ENCODE measurements at places on chromosomes 4 and X.

DNA sequence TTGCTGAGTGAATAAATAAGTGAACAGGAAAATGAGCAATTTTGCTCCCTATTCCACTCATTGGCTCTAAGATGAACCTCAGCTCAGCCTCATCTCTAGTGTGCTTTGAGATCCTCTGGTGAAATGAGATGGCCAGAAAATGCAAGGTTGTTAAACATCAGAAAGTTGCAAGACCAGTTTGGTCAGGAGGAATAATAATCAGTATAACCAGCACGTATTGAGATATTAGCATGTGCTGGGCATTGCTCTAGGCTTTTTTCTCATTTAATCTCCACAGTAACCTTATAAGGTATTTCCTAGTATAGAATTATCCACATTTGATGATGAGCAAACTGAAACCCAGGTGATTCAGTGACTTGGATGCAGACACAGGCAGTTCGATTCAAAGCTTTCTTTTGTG, 110.5 kb upstream of the PAK3 start:
- DNase-seq, result no peak

- no peak for DNase-seq
These were observed 21.9 kb upstream of the SPON2 start for GRCh38 chr4:1194010-1194900.

DNA sequence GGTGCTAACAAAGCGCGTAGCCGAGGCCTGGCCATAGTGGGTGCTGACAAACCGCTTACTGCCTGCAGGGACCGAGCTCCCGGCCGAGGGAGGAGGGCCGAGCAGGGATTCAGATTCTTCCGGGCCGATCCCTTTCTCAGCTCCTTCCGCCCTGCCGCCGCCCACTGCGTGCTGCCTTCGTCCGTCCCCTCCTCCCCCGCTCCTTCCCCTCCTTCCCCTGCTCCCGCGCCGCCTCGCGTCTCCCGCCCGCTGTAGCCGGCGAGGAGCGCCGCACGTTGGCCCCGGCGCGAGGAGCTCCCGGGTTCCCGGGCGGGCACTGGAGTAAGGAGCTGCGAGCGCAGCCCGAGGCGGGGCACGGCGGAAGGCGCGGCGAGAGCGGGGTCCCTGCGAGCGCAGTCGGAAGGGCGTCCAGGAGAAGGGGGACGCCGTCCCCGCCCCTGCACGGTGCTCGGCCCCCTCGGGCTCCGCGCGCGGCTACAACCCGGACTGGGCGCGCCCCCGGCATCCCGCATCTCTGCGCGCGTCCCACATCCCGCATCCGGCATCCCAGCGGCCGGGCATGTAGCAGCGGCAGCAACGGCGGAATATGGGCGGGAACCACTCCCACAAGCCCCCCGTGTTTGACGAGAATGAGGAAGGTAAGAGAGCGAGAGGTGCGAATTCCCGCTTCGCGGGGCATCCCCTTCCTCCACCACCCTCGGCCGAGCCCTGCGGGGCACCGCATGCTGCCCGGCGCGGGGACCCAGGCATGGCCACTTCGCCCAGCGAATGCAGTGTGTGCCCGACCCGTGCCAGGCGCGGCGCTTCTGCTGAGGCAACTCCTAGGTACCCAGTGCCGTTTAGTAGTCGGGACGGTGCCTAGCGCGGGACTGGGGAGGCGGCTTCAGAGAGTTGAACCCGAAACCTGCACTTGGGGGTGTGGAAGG, at the start of gene STK32B:
Gene STK32B (plus strand): TSS at position 203 of the 926 bp plus-strand sequence.
- DNase-seq, result no peak

- DNase-seq, result no peak
These were observed 10.2 kb downstream of the GASK1B start for GRCh38 chr4:158162631-158163030.

- DNase-seq, result no peak
These were observed 4.4 kb upstream of the APLN start for GRCh38 chrX:129659141-129659540.

DNA sequence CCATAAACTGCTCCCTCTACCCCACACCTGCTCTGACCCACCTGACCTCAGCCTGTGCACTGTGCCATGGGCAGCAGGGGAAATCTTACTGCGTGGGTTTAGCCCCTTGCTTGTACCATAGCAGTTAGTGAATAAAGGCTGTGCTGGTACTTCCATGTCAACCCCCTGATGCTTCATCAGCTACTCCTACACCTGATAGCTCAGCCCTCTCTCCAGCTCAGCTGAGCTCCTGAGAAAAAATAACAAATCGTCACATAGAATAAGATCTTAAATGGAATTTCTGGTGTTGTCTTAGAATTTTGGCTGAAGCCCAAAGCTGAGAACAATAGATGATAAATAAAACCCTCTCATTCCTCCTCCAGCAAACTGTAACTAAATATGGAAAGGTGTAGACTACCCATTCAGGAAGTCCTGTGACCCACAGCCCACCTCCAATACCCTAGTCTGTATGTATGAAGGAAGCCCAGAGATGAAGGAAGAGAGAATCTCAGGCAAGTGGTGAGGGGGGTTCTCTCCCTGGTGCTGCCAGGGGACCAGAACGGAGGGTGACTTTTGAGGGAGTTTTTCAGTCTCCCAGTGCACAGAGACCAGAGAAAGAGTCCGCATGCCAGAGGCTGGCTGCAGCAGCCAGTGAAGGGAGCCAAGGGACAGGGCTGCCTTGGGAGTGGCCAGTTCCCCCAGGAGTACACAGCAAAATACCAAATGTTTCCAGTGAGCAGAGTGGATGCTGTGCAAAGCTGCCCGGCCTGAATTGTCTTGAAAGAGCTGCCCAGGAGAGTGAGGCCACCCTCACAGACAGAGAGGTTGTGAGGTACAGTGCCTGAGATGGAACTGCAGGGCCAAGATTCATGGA, 227.3 kb downstream of the QDPR start:
- no peak for DNase-seq

- no peak for DNase-seq
These were observed 10.1 kb downstream of the SH3D19 start for GRCh38 chr4:151315212-151315886.

DNA sequence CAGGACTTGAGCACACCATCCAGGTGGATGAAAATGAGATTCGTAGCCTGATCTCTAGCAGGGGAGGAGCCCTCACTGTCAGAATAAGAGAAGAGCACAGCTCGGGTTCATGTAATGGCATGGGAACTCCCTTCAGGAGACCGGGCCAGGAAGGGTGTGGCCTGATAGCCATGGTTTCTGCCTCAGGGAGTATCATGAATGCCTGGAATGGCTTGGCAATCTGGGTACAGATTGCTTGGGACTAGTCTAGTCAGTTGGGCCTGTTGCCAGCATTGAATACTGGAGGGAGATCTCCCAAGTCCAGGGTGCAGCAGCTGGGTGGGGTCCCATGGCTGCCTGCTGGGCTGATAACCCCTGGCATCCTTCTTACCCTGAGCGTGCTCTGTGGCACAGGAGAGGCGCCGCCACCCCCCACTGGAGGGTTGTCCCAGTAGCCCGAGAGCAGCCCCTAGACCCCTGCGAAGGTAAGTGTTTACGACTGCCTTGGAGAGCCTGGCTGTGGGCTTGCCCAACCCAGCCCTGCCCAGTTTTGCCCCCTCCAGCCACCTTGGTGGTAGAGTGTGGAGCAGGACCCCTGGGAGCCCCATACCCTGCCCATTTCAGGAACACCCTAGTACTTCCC, 298.8 kb downstream of the TEX13A start:
- no peak for DNase-seq

- no peak for DNase-seq
These were observed 125.8 kb upstream of the SLC7A11 start for GRCh38 chr4:138367942-138368341.

DNA sequence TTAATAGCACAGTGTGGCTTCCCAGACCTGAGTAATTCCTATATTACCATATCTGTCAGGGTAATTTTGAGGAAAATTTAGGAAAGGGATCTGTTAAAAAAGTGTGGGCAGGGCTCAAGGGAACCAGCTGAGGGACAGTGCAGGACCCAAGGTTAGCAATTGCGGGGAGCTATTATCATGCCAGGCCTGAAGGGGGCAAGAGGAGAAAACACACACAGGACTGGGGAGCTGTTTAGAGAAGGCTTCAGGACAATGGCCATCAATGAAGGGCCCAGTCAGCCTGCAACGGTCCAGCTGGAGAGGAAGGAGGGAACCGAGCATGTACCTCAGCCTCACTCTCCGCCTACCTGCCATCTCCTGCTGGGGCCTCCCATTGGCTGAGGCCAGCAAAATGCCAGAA, 19.0 kb upstream of the NHS start:
- no peak for DNase-seq

- DNase-seq, result no peak
These were observed 103.3 kb upstream of the FAT1 start for GRCh38 chr4:186826846-186827533.

GRCh38 chr4:80171251-80171650, 26.1 kb upstream of the PRDM8 start:
- no peak for DNase-seq

DNA sequence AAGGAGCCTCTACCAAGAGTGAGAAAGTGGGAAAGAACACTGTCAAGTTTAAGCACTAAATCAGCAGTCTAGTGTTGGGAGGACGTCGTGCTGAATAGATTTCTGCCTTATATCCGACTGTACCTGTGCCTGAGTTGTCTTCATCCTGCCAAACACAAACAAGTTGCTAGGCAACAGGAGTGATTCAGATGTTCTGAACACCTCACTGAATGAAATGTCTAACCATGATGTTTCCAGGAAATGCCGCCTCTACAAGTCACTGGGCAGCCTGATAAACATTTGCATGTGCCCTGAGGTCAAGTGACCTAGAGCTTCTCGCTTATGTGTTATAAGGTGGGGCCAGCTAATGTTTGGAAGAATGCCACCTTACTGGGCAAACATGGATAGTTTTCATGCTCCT, 37.9 kb downstream of the SGMS2 start:
- DNase-seq, result no peak

GRCh38 chr4:109730619-109731545, 1.0 kb upstream of the PLA2G12A start:
- no peak for DNase-seq

DNA sequence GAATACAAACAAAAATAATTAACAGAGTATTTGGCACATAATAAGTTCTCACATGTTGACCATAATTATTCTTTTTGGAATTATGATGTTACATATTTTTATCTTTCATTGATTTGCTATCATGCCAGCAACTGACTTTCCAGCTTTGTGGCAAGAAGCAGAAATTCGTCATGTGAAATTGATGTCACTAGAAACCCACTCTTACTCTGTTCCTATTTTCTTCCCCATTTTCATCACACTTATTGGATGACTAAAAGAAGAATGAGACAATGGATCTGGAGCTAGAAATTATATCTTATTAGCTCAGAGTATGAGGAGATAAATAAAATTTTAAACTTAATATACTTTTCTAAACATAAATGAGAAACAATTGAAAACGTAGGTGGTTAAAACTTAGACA, 31.9 kb downstream of the EGF start:
- no peak for DNase-seq

GRCh38 chr4:52588771-52589591, 70.1 kb downstream of the USP46 start:
- peak; percentile 2 for DNase-seq

DNA sequence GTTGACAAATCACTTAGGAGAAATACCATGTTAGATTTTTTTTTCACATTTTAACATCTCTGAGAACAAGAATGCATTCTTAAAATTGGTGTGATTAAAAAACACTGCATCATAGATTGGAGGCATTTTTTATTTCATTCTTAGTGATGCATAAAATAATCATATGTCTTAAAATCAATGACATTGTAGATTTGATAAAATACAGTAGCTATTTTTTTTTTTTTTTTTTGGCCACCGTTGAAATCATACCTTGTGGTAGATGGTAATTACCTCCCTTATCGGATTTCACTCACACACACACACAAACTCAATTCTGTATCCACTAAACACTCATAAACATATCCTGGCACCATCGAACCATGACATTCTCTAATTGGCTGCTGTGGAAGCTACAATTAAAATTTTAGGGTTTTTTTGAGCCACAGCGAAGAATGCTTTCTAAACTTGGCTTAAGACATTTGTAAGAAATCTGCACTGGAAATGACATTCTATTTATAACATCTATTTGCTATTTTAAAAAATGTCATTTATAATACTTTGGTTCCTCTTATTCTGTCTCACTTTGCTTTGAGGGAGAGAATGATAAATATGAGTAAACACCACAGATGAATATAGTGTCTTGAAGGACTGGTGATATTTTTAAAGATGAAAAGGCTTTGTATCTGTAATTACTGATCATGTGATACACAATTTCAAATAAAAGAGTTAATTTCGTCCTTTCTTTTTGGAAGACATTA, 60.1 kb downstream of the CCSER1 start:
- no peak for DNase-seq

- no peak for DNase-seq
These were observed 179.6 kb upstream of the TENM3 start for GRCh38 chr4:182063651-182064050.

- no peak for DNase-seq
These were observed 215.3 kb upstream of the TTC29 start for GRCh38 chr4:147160908-147161513.

- DNase-seq, result no peak
These were observed 20.8 kb downstream of the TEX13C start for GRCh38 chrX:125340490-125340889.

DNA sequence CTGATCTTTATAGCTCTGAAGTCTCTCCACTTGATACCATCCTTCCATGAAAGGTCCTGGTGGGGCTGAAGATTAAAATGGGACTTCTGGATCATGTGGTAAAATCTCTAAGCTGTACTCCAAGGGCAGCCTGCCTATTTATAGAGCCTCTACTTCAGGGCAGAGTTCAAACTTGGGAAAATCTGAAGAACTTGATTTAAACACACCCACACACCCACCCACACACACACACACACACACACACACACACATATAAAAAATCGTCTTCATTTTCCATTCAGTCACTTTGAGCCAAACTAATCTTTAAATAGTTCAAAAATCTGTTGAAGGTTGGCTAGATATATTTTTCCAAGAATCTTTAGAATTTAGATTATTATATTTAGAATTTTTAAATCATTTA, 234.9 kb upstream of the GPC4 start:
- no peak for DNase-seq

DNA sequence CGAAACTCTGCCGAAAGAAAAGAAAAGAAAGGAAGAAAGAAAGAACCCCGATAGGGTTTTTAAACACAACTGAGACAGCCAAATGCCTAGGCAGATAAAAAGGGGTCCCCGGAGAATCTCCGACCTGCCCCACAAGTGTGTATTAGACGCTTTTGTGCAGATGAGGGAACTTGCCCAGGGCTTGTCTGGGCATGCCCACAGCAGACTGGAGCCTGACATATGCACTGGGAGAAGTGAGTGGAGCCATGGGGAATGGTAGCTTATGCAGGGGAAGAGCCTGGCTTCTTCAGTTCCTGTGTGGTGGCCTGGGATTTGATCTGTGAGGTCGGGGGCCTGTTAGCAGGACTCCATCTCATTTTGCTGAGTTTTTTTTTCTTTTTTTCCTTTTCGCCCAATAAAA, 199.0 kb downstream of the GPC3 start:
- DNase-seq, result no peak

DNA sequence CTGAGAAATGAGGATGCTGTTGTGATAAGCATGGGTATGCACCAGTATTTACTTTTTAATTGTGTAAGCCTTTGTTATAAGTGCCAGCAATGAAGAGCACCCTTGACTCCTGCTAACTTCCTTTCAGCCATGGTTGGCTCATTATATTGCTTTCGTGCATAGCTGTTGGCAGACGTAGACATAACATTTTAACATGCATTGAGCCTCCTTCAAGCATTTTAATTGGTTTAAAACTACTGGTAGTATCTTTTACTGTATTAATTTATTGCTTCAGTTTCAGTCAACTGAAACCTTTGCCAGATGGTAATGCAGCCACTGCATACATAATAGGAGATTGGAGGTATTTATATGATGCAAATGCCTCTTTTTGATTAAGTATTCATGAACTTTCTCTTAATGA, 1285.4 kb downstream of the PCDH18 start:
- no peak for DNase-seq
